ENCODE measurements at places on chromosomes 4 and X.

DNA sequence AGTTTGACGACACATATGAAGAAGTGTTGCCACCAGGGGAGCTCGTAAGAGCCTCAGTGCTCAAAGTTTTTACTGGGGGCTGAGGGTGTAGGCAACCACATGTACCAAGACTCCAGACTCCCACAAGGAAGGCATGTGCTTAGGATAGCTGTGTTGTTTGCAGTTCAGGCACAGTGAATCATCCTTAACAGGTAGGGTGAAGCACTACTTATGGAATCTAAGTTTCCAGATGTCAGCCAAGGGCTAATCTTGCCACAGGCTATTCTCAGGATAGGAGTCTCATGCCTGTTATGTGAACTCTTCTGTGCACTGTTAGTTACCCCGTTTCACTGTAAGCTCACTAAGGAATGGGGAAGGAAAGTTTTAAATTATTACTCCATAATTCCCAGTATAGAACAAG lies 202.6 kb downstream of the TMA16 start:
- no peak for DNase-seq

DNA sequence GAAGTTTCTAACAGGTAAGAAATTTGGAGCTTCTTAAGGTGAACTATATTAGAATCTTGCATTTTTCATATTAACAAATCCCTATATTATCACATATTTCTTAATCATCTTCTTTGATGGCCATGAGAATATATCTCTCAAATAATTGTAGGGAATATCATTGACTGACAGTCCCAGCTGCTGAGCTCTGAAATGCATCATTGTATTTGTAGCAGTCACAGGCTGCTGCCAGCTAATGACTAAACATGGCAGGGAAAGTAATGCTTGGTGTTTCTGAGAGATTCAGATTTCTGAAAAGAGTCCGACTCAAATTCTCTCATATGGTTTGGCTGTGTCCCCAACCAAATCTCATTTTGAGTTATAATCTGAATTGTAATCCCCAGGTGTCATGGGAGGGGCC lies 171.9 kb downstream of the TRAM1L1 start:
- no peak for DNase-seq

- DNase-seq, result no peak
These were observed 145.5 kb upstream of the FGF13 start for GRCh38 chrX:138856881-138857604.

GRCh38 chr4:26082565-26082964 lies 168.5 kb downstream of the SMIM20 start:
- no peak for DNase-seq

GRCh38 chrX:21748235-21748634 lies 9.7 kb downstream of the SMPX start:
- DNase-seq, result no peak

DNA sequence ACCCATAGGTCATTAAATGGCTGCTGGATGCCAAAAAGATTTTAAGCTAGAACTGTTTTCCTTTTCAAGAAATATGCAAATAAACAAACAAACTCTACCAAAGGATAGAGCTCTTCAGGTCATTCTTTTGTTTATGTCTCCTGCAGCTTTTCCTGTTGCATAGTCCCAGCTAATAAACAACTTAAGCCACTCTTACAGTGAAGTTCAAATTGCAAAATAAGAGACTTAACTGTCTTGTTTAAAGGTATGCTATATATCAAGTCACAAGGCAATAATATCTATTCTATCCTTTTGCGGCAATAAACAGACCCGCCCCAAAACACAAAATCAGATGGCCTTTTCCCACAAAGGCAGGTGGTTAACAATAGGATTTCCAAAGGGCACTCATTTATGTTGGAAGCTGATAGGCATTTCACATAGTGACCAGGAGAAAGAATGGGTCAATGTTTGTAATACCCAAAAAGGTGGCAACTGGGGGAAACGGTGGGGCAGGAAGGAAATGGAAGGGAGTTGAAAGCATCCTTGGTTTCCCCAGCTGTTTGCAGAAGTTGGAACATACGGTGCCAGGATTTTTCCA lies 15.3 kb downstream of the HAND2 start:
- no peak for DNase-seq

GRCh38 chr4:11456401-11456800 lies 27.7 kb upstream of the HS3ST1 start:
- DNase-seq, result no peak

DNA sequence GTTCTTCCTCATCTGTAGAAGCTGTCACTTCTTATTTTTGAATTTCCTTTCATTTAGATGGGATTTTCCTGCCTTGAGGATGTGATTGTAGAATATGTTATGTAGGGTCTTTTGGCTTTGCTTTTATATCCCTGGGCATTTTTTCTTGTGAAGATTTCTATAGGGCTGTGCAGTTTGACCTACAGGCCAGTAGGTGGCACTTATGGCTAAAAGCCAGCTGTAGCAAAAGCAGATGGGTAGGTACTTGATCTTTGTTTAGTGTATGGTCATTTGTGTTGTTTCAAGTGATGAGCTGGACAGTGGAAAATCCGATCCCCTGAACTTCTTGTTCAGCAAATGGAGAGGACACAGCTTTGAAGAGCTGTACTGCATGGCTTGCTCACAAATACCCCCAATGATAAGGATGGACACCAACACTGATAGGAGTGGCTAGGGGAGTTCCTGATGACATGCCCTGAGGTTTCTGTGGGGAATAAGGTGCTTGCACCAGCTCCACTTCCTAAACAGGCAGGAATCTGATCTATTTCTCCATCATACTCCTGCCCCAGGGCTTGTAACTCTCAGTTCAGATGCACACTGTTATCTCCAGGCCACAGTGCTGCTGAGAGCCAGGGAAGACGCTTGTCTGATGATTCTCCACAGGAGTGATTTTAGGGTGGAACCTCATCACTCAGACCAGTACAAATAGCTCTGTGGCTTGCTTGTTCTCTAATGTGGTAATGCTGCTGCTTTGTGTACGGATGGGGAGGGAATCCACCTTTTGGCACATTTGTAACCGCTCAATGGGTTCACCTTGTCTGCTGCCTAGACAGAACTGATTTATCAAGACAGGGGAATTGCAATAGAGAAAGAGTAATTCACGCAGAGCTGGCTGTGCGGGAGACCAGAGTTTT lies 417.1 kb upstream of the MAGEB16 start:
- DNase-seq, result peak; percentile 3

DNA sequence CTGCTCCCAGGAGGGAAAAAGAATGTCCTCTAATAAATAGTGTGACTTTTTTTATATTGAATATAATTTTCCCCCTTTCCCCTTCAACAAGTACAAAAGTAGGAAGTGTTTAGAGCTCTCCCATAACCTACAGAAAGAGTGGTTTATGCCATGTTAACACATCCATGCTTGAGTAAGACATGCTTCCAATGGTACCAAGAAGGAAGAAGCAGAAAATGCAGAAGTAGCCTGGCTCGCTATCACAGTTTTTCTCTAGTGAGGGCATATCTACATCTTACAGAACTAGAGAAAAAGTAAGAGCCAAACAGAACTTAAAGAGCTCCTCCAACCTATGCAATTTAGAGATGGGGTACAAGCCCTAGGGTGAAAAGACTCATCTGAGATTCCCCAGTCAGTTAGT lies 82.5 kb downstream of the ARHGEF9 start:
- DNase-seq, result no peak

- no peak for DNase-seq
These were observed 57.7 kb upstream of the TENM3 start for GRCh38 chr4:182185491-182185890.
